ENCODE measurements at places on chromosomes 7 and 10.

DNA sequence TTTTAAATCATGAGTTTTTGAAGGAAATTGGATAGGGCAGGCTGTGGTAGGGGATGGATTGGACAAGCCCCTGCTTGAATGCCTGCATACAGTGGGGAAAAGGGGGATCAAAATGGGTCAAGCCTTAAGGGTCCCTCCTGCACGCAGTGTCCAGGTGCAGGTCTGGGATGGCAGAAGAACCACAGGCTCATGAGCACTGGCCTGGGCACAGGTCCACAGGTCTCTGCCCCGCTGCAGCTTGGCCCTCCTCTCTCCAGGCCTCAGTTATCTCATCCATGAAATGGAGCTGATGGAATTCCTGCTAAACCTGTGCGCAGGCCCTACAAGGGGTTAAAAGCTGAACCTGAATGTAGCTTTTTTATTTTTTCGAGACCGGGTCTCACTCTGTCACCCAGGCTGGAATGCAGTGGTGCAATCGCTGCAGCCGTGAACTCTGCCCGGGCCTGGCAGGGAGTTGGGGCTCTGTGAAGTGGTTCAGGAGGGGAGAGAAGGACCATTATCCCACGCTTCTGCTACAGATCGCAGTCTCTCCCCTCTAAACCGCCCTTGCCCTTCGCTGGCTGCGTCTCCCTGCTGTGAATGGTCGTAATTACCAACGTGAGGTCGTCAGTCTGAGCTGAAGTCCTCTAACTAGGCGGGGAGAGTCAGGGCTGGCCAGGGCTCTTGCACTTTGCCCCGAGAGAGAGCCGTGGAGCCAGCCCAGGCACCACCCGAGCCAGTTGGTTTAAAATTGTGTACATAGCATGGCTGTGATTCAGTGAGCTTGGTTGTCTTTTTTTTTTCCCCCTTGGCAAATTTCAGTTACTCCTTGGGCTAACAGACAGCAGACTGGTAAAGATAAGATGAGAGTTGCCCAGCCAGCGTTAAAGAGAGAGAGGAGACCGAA lies 77.5 kb upstream of the GTF2I start:
- DNase-seq = no peak

DNA sequence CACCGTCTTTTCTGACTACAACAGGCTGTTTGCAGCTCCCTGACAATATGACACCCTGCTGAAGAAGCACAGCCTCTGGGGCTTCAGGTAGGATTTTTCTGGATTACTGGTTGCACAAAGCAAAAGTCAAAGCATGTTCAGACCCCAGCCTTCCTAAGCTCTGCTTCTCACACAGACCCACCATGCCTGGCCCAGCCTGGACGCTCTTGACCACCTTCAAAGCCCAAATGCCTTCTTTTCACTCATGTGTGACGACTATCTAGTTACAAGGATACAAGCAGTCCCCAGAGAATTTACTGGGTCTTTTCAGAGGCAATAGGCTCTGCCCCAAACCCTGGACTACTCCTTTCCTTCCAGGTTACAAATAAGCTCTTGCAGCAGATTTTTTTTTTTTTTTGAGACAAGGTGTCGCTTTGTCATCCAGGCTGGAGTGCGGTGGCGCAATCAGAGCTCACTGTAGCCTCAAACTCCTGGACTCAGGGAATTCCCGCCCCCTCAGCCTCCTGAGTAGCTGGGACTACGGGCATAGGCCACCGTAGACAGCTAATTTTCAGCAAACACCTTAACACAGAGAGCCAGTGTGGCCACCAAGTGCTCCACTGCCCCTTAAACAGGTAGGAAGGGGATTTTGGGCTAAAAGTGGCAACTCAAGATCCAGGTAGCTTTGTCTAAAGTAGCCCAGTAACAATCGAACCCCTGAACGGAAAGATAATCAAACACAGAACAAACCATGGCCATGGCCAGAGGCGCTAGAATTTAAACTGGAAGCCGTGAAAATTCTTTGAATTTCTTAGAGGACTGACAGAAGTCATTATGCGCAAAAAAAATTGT lies 16.2 kb downstream of the SVIL start:
- peak; percentile 35 for DNase-seq

DNA sequence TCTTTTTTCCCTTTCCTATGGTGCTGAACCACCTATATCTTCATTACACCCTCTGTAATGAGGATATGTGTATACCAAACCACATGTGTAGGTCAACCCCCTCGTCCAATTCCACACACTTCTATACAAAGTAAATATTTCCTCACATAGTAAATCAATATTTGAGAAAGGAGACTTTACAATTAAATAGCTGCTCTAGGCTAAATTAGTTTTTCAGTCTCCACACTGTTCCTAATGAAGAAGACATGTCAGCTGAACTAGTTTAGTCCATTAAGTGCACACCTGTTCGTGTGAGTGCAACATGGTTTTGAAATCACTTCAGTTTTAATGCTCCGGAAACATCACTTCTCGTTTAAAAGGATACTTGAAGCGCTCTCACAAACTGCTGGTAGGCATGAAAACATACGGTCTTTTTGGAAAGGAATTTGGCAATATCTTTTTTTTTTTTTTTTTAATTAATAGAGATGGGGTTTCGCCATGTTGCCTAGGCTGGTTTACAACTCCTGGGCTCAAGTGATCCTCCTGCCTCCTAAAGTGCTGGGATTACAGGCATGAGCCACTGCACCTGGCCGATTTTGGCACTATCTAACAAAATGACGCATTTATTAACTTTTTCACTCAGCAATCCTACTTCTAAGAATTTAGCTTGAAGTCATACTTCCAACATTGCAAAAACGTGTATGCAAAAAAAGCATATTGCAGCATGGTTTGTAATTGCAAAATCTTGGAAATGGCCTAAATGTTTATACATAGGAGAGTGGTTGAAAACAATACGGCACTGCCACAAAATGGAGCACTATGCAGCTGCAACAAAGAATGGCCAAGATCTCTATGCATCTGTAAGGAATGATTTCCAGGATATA lies 2.1 kb upstream of the XRCC2 start:
- DNase-seq = no peak

DNA sequence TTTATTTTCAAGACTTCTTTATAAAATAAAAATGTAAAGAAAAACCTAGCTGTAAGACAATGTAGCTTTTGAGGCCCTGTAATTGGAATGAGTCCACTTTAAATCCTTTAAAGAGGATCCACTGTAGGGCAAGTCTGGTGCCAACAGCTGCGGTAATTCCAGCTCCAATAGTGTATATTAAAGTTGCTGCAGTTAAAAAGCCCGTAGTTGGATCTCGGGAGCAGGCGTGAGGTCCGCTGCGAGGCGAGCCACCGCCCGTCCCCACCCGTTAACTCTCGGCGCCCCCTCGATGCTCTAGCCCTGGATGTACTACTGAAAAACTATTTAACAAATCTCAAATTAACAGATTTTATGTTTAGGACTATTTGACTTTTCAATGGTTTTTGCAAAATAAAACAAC lies 414.7 kb upstream of the SEMA3C start:
- DNase-seq = no peak

DNA sequence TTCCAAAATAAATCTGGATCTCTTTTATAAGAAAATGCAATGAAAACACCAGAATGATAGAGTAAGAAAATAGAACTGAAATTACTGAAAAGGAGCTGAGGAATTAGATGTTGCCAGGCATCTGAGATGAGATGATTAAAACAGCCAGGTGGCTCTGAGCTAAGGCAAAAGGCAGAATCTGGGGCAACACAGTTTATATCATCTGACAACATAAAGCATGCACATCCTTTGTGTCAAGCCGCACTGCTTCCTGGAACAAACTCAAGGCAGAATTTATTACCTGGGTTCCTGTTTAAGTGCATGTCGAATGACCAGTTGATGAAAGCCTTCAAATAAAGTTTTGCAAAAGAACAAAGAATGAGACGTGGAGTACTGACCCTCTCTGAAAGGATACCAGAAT lies 247.0 kb downstream of the SNX10 start:
- peak; percentile 41 for DNase-seq

DNA sequence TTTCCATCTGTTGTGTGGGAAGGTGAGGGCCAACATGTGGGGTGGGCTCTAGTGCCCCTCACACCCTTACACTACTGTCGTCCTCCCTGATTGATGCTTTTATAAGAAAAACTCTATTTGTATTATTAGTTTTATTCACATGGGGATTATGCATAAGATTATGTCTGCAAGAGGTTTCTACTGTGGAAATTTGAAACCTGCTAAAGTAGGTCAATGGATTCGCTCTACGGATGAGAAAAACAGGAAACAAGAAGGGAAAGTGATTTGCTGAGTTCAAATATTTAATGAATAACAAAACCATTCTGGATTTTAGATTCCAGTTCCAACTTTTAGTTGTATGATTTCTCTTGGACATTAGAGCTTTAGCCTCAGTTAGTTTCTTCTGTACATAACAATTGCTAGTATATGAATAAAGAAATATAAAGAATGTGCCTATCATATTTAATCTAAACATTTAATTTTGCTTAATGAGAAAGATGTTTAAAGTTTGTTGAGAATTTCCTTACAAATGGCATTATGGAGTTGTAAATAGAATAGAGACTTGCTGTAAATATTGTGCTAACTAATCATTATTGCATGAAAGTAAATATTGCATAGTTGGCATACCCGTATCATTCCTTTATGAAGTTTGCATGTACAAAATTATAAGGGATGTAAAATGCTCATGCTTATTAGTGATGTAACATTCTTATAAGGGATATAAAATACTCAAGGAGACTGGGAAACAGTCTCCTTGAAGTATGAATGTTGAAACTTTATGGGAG lies 193.8 kb downstream of the THSD7A start:
- DNase-seq = no peak

- DNase-seq = no peak
Measured at GRCh38 chr10:59995862-59996261, 89.5 kb upstream of the CCDC6 start.

- no peak for DNase-seq
Measured at GRCh38 chr7:43569424-43569823, 13.5 kb upstream of the STK17A start.

DNA sequence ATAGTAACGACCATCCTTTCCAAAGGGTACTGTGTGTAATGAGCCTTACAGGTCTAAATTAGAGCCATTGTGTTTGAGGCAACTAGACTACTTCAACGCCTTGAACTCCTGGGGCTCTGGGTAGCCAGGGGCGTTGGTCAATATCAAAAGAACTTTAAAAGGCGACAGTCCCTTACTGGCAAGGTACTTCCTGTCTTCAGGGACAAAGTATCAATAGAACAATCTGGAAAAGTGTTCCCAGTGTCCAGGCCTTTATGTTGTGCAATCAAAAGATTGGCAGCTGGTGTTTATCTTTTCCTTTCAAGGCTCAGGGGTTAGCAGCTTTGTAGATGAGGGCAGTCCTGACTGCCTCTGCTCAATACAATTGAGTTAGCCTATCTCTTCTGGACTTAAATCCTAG lies 284.3 kb downstream of the PARD3 start:
- no peak for DNase-seq

GRCh38 chr7:141073173-141073640 lies 657 bp upstream of the TMEM178B start:
- DNase-seq = peak; percentile 52

- DNase-seq = no peak
Measured at GRCh38 chr7:107122486-107122911, 46.3 kb upstream of the HBP1 start.

- no peak for DNase-seq
Measured at GRCh38 chr7:98215561-98216495, 4.6 kb downstream of the BHLHA15 start.

Data from SK-N-DZ (cell line).